Adrenal gland (tissue), 19 donors: ENCODE measurements at places on chromosomes 16 and 17. TPM values are rescaled to one million over a fixed set of nuclear protein-coding genes. Genes with fewer than 3 reads are reported as not detected.

CCDC137 gene
- total RNA-seq: 10.4 TPM

IL34 gene
- total RNA-seq: 16.8 TPM

KRTAP2-3 gene
- total RNA-seq: not detected

CMTM3 gene
- total RNA-seq: 25.8 TPM

PNMT gene
- total RNA-seq: not detected

SHMT1 gene
- total RNA-seq: 25.0 TPM

LGALS9B gene
- total RNA-seq: not detected

LRRC36 gene
- 0.83 TPM for total RNA-seq

MYL4 gene
- not detected for total RNA-seq

C1QTNF8 gene
- total RNA-seq: 0.14 TPM

ANKRD40CL gene
- total RNA-seq: not detected

PERCC1 gene
- total RNA-seq: not detected

KRTAP1-5 gene
- total RNA-seq: not detected

GRCh38 chr16:55671206-55671973, 15.6 kb downstream of the SLC6A2 start:
- H3K4me3 ChIP-seq: no peak overlapping the region
- H3K36me3 ChIP-seq: no peaks in the 10 kb centered on the region
- DNase-seq: no peak
- H3K27ac ChIP-seq: no peak overlapping the region

- H3K27me3 ChIP-seq: no peaks in the 10 kb centered on the region
- H3K4me3 ChIP-seq: no peak overlapping the region
- H3K36me3 ChIP-seq: no peaks in the 10 kb centered on the region
Observed at GRCh38 chr17:46179375-46179999, 13.7 kb downstream of the KANSL1 start.

GRCh38 chr17:77316191-77316641, 175.4 kb downstream of the SEC14L1 start:
- no peaks in the 10 kb centered on the region for H3K27me3 ChIP-seq
- H3K36me3 ChIP-seq: no peaks in the 10 kb centered on the region
- no peak overlapping the region for H3K4me3 ChIP-seq

- H3K27me3 ChIP-seq: no peaks in the 10 kb centered on the region
- no peaks in the 10 kb centered on the region for H3K36me3 ChIP-seq
- H3K4me3 ChIP-seq: no peak overlapping the region
- peak overlapping the region; percentile 38 for H3K27ac ChIP-seq
- DNase-seq: peak; percentile 57
Observed at GRCh38 chr16:69199382-69199781, 12.4 kb downstream of the SNTB2 start.

- DNase-seq: peak; percentile 89
- no peaks in the 10 kb centered on the region for H3K36me3 ChIP-seq
- peak overlapping the region; percentile 60 for H3K27ac ChIP-seq
- H3K4me1 ChIP-seq: peaks cover 7% of the 10 kb centered on the region
- no peaks in the 10 kb centered on the region for H3K27me3 ChIP-seq
- H3K4me3 ChIP-seq: no peak overlapping the region
Observed at GRCh38 chr17:41648411-41649195, 24.2 kb upstream of the KRT17 start.

DNA sequence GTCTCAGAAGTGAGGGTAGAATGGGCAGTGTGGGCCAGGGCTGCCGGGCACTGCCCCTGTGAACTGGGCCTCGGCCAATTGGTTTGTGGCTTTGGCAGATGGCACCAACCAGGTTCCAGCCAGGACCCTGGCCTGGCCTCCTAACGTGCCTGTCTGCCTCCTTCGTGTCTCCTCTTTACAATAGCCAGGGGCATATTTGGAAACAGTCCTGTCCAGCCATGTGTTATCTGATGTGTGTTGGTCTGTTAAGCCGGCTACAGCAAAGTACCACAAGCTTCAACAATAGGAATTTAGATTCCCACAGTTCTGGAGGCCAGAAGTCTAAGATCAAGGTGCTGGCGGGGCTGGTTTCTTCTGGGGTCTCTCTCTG, 14.6 kb downstream of the CRISPLD2 start:
- DNase-seq: no peak
- peak overlapping the region; percentile 39 for H3K27ac ChIP-seq
- no peaks in the 10 kb centered on the region for H3K27me3 ChIP-seq

GRCh38 chr16:30395992-30396585, 869 bp downstream of the ZNF48 start:
- peaks cover 17% of the 10 kb centered on the region for H3K36me3 ChIP-seq
- H3K4me1 ChIP-seq: peaks cover 13% of the 10 kb centered on the region
- peak overlapping the region; percentile 88 for H3K27ac ChIP-seq
- H3K4me3 ChIP-seq: peak overlapping the region; percentile 38
- DNase-seq: no peak

DNA sequence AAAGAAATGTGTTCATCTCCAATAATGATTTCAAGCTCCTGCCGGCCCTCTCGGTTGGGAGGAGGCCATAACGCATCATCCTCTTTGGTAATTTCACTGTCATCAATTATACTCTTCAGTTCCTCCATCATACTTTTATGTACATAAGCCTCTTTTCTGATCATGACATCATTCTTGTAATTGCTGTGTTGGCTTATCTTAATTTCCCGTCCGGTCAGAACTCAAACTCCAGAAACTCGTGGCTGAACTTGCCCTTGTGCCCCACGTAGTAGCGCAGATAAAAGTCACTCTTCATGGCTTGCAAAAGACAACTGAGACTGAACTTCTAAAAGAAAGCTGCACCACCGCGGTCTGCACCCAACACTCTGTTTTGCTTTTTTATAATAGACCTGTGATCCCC, 13.6 kb downstream of the TMEM220 start:
- no peaks in the 10 kb centered on the region for H3K27me3 ChIP-seq
- no peaks in the 10 kb centered on the region for H3K36me3 ChIP-seq
- no peaks in the 10 kb centered on the region for H3K4me1 ChIP-seq
- H3K27ac ChIP-seq: no peak overlapping the region

DNA sequence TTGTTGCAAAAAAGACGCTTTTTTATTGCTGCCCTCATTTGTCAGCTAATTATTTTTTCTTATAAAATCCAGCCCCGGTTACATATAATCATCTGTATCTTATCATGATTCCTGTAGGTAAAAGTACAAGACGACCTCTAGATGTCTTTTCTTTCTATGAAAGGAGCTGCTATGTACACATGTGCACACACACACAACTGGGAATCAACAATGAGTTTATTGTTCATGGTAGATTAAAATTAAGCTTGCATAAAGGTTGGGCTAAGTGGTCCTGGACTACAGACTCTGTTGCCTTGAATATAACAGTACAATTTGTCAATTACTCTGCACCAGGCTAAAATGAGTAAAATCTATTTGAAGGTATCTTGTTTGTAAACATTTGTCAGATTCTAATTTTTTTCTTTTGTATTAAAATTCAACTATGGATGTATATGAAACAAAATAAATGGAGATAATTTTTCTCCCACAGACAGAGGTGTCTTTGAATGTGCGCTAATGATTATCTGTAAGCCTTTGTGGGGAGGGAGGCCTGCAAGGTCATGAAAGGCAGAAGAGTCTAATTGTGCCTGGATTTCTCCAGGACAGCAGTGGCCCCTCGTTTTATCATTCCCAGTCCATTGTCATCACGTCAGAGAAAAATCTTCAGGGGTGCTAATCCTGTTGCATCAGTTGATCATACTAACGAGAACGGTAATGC, 13.4 kb downstream of the C17orf58 start:
- no peaks in the 10 kb centered on the region for H3K27me3 ChIP-seq
- no peaks in the 10 kb centered on the region for H3K36me3 ChIP-seq
- H3K4me3 ChIP-seq: no peak overlapping the region
- H3K4me1 ChIP-seq: peaks cover 8% of the 10 kb centered on the region

DNA sequence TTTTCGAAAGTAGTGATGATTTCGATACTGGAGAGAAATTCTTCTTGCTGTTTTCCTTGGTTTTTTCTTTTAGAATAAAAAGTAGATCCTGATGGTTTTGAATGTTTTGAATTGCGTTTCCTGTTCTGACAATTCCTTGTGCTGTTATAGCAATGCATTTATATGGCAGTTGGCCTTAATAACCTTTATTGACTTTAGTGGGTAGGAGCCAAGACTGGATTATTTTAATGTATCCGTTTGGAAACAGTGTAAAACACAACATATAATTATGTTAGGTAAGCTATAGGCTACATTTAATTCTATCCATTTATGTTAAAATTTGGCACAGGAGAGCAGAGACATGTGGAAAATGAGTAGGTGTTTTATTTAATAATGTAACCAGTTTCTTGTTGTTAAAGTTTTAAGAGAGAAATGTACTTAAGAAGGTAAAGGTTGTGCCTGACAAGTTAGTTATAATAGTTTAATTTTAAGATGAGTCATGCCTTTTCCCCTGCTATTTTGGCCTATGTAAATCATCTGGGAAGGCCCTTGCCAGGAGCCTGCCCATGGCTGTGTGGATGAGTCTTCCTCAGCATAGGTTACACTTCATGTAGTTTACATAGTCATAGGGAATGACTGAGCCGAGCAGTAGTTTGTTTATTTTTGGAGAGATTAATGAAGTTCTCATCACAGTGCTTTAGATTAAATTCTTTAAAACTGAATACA, 189.9 kb downstream of the FTO start:
- H3K4me1 ChIP-seq: peaks cover 8% of the 10 kb centered on the region
- no peak overlapping the region for H3K27ac ChIP-seq
- H3K4me3 ChIP-seq: no peak overlapping the region
- peak; percentile 51 for DNase-seq
- no peaks in the 10 kb centered on the region for H3K27me3 ChIP-seq

GRCh38 chr16:87850009-87851006, 19.0 kb downstream of the SLC7A5 start:
- no peaks in the 10 kb centered on the region for H3K36me3 ChIP-seq
- H3K4me3 ChIP-seq: no peak overlapping the region
- H3K27ac ChIP-seq: no peak overlapping the region
- no peaks in the 10 kb centered on the region for H3K27me3 ChIP-seq

- H3K4me1 ChIP-seq: no peaks in the 10 kb centered on the region
- H3K36me3 ChIP-seq: no peaks in the 10 kb centered on the region
- H3K27me3 ChIP-seq: peaks cover 20% of the 10 kb centered on the region
- no peak overlapping the region for H3K4me3 ChIP-seq
Observed at GRCh38 chr16:86444261-86444660, 66.1 kb upstream of the FOXF1 start.

- H3K4me1 ChIP-seq: no peaks in the 10 kb centered on the region
- H3K36me3 ChIP-seq: no peaks in the 10 kb centered on the region
- no peak overlapping the region for H3K4me3 ChIP-seq
- H3K27ac ChIP-seq: no peak overlapping the region
- no peak for DNase-seq
Observed at GRCh38 chr17:32833076-32833475, 43.8 kb downstream of the MYO1D start.

DNA sequence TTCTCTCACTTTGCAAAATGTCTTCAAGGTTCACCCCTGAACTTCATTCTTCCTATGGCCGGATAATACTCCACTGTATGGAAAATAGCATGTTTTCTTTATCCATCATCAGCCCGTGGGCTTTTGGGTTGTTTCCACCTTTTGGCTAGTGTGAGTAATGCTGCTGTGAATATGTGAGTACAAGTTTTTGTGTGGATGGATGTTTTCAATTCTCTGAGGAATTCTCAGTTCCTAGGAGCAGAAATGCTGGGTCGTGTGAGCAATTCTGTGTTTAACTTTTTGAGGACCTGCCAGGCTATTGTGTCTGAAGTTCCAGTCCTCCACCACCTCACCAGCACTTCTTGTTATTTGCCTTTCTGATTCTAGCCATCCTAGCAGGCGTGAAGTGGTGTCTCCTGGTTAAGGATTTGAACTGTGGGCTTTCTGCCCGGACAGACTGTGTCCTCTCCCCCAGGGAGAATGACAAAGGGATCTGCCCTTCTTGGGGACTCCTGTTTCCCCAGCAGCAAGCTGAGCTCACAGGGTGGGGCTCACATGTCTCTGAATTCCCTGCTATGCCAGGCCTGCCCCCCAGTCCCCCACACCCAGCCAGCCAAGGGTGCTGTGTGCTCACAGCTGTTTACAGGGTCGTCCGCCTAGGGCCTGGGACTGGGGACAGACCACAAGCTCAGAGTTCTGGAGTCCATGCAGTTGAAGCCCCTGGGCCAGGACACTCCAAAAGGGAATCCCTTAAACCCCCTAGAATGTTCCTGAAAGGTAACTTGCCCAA, 92.2 kb upstream of the CIBAR2 start:
- H3K4me3 ChIP-seq: no peak overlapping the region
- H3K4me1 ChIP-seq: peaks cover 55% of the 10 kb centered on the region
- no peaks in the 10 kb centered on the region for H3K36me3 ChIP-seq
- H3K27ac ChIP-seq: no peak overlapping the region

DNA sequence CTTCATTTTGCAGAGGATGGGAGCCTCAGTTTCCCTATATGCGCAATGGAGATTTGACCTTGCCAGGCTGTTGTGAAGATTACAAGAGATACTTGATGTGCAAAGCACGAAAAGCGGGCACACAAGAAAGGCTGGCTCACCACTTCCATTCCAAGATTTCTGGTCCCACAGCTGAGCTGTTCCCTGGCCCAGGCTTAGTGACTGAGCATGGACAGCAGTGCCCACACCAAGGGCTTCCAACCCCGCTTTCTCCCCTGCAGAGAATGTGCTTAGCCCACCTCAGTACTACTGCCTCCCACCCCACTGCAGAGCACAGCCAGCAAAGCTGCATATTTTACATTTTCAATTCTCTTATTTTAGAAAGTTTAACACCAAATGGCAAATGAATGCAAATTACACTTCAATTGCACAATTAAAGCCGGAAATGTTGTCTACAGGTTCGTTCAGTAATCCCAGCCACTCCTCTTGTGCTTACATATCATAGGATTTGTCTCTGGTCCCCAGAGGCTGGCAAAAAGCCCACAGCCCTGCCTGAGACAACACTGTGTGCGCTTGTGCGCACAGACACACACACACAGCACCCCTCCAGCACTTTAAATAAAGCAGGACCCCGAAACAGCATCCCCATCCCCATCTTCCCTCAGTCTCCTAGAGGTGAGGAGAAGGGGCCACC, 51.8 kb downstream of the VAC14 start:
- peaks cover 65% of the 10 kb centered on the region for H3K4me1 ChIP-seq
- H3K36me3 ChIP-seq: no peaks in the 10 kb centered on the region
- peak overlapping the region; percentile 94 for H3K27ac ChIP-seq
